GM23338 (cell line): ENCODE measurements at places on chromosomes 2 and 18. TPM values are rescaled to one million over a fixed set of nuclear protein-coding genes. Genes with fewer than 3 reads are reported as not detected.

DNA sequence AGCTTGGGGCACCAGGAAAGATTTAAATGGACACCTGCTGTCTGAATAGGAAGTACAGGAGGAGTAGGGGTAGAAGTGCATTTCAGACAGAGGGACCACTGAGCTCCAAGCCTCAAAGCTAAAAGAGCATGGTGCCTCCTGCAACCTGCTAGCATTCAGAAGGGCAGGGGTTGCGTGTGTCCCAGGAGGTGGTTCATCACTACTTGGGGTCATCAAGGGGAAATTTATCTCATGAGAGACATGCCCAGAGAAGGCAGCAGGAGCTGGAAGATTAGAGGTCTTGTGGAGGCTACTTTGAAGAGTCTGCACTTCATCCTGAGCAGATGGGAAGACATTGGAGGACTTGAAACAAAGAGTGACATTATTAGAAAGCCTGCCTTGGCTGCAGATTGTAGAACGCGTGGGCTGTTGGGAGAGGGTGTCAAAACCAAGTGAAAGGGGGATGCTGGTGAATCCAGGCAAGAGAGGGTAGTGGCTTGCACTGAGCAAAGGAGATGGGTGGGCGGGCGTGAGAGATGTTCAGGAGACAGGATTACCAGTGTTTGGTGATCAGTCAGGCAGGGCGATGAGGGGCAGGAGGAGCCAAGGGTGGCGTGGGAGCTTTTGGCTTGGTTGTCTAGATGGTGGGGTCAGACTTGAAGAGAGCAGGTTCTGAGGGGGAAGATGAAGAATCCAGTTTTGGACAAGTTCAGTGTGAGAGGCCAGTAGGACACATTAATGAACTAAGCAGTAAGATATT is 154.0 kb downstream of the DYSF start:
- no peak for DNase-seq

- DNase-seq = no peak
These were observed 269.1 kb upstream of the SIX3 start for GRCh38 chr2:44672431-44672830.

GRCh38 chr2:113854970-113855740 is 34.7 kb upstream of the ACTR3 start:
- DNase-seq = no peak

GRCh38 chr2:149189769-149190168 is 140.6 kb upstream of the LYPD6 start:
- DNase-seq = no peak

GRCh38 chr18:35163014-35163539 is 77.8 kb upstream of the ZNF397 start:
- DNase-seq = no peak

DNA sequence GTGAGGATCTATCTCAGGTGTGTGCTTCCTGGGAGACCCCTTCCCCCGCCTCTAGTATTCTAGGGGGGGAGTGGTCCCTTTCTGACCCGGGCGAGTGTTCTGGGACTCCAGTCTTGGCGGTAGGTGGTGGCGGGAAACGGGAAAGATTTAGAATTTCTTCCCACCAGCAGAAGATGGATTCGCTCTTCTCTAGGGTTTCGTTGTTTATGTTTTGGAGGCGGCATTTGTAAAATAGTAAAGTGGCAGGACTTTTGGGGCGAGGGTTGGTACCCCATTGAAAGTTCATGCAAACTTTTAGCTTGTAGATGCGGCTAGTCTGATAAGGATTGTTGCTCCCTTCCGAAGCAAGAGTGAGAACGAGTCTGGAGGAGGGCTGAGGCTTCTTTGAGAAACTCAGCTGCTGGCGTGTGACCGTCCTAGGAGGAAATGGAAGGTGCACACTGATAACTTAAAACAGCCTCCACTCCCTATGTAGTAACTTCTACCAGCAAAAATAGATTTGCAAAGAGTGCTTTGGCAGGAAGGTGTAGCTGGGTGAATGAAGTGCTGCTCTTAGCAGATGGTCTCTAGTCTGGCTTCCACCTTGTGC is 412 bp downstream of the GPD2 start:
- peak; percentile 25 for DNase-seq

- no peak for DNase-seq
These were observed 242.4 kb downstream of the LPIN1 start for GRCh38 chr2:11988691-11989353.

GRCh38 chr2:105072039-105072438 is 34.2 kb downstream of the MRPS9 start:
- no peak for DNase-seq

DNA sequence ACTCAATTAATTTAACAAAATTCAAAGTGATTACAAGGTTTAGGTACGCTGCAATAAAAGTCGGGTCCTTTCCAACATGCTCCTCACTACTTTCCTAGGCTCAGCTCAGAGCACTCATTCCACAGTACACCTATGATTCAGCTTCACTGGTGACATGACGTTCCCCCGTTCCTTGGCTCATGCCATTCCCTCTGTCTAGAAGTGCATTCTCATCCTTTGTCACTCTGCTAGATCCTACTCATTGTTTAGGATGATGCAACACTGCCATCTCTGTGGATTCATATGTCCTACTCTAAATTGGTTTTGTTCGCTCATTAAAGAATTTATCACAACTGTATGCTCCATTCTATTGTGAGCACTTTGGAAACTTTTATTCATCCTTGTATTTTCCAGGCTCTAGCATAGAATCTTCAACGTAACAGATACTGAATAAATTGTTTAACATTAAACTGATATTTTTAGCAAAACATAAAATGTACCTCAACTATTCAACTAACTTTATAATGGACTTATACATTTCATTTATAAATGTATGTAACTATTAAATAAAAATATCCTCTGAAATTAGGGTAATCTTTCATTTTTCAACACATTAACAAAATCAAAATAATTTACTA is 78.6 kb downstream of the FAM228A start:
- peak; percentile 6 for DNase-seq

- no peak for DNase-seq
These were observed 44.3 kb upstream of the ASB1 start for GRCh38 chr2:238382381-238382781.

GRCh38 chr2:238267884-238268680 is 20.3 kb downstream of the PER2 start:
- DNase-seq = peak; percentile 30

- DNase-seq = peak; percentile 41
These were observed 25.3 kb upstream of the STAM2 start for GRCh38 chr2:152200565-152201465.

The TSGA10 gene
- 6.4 and 9.9 TPM in 2 replicates for total RNA-seq

The NAT8 gene
- total RNA-seq = not detected in 2 replicates

The C2orf49 gene
- 19.6 and 26.0 TPM in 2 replicates for total RNA-seq

The ADGRF3 gene
- 0.35 and 0.38 TPM in 2 replicates for total RNA-seq

The KCNF1 gene
- total RNA-seq = 0.70 and 1.5 TPM in 2 replicates

The MAB21L4 gene
- total RNA-seq = not detected in 2 replicates
